ENCODE measurements at places on chromosomes 3 and 15.
A peak's percentile ranks its signal among the peaks of the same experiment; 100 is the strongest.

DNA sequence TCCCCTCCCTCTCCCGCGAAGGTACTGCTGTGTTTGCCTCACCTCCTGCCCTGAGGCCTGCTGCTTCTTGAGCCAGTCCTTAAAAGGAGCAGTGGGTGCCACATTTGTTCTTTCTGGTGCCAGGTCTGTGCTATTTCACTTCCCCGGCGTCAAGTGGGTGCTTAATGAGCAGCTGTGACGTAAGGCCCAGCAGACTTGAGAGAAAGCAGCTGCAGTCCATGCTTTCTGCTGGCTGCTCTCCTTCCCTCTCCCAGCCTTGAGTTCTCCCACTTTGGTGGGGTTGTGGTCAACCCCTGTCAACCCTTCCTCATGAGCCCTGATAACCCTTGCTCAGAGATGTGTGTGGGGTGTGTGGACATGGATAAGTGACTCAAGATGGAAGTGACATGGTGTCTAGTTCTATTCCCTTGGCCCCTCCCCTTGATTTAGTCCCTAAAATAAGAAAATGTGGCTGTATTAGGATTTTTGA is 6.9 kb downstream of the INAFM2 start:
- DNase-seq, result no peak

DNA sequence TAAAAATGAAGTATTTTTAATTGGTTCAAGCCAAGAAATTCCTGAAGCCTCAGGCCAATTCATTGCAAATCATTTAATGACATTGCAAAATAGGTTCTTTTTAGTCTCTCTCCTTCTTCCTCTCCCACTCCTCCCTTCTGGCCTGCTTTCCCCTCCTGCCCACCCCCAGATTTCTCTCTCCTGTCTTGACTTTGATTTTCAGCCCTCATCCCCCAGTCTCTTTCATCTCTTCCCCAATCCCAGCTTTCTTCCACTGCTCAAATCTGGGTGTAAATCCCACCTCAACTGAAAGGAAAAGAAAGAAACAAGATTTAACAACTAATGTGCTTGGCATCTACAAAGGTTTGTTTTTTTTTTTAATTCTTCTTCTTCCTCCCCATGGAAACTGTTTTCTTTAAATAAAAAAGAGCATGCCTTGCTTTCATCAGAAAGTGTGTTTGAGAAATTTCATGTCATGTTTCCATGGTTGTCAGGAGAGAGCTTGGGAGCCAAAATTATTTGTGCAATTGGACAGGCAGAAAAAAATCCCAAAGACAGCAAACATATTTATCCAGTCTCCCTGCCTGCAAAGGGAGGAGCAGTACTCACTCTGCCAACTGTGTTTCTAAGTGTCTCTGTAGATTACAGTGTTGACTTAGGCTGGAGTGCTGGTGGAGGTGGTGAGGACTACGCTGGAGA is 50.4 kb downstream of the BOC start:
- DNase-seq, result no peak

DNA sequence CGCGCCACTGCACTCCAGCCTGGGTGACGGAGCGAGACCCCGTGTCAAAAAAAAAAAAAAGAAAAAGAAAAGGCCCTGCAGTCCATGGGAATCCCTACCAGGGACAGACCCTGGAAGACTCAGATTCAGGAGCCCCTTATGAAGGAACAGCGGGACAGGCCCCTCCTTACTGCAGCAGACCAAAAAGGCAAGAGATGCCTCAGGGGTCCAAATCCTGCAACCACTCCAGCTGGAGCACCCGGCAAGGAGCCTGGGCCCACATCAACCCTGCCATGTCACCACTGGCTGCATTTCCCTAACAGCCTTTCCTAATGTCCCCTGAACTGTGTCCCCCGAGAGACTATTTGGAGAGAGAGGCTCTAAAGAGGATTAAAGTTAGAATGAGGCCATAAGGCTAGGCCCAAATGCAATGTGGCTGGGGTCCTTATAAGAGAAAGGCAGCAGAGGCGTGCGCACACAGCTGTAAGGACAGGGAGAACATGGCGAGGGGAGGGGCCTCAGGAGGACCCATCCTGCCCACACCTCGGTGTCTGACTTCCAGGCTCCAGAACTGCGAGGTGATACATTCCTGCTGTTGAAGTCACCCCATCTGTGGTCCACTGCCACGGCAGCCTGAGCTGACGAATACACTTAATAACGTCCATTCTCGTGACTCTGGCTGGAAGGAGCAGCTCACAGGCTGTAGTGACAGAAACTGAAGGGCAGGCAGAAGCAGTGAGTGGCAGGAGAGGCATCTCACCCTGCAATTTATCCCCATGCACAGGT is 78.1 kb downstream of the ATP10A start:
- DNase-seq, result no peak

GRCh38 chr15:62334536-62334935 is 169.5 kb upstream of the C2CD4B start:
- DNase-seq, result no peak

DNA sequence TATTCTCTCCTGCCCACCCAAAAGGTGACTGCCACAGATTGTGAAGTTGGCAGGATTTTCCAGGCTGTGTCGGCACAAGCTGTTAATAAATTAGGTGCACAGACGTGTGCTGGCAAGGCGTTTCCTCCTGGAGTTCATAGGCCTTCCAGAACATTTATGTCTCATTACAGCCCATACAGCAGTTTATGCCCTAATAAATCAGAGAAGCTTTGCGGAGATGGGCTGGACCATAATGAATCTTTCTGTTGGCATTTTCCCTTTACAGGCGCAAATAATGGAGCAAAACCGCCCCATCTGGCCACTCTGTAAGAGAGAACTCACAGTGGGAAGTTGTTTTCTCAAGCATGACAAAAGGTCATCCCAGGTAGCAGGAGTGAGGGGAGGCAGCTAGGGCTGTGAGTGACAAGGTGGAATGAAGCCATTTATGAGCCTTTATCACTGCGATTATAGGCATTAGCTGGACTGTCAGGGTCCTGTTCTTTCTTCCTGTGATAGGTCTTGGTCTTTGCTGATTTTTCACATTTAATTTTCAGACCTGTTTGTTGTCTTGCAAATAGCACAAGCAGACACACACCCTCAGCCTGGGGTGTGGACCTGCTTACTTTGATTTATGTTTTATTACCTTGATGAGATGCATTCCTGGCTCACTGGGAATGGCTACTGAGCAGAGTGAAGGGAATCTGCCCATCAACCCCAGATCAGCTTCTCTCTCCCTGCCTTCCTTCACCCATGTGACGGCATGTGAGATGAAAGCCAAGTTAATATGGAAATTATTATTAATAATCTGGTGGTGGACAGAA is 257.5 kb downstream of the LRTM1 start:
- DNase-seq, result no peak

- no peak for DNase-seq
Observed at GRCh38 chr3:60045686-60046085, 995.9 kb upstream of the CFAP20DC start.

GRCh38 chr3:195104340-195104739 is 166.6 kb downstream of the XXYLT1 start:
- no peak for DNase-seq

GRCh38 chr3:851098-851790 is 241.6 kb upstream of the CNTN6 start:
- peak; percentile 15 for DNase-seq

- no peak for DNase-seq
Observed at GRCh38 chr3:122314228-122314876, 10.7 kb upstream of the CSTA start.

DNA sequence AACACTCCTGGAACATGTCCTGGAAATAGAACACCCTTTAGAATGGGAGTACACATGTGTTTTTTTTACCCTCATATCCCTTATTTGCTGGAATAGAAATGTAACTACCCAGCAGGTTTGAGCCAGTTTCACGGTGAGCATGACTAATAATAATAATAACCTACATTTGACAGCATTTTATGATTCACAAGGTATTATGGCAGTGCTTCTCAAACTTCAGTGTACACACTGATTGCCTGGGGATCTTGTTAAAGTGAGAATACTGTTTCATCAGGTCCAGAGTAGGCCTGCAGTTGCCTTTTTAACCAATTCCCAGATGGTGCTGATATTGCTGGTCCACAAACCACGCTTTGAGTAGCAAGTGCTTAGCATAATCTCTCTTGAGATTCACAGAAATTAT is 63.9 kb downstream of the NFKBIZ start:
- DNase-seq, result no peak

GRCh38 chr3:124633524-124633923 is 96.7 kb upstream of the UMPS start:
- no peak for DNase-seq

DNA sequence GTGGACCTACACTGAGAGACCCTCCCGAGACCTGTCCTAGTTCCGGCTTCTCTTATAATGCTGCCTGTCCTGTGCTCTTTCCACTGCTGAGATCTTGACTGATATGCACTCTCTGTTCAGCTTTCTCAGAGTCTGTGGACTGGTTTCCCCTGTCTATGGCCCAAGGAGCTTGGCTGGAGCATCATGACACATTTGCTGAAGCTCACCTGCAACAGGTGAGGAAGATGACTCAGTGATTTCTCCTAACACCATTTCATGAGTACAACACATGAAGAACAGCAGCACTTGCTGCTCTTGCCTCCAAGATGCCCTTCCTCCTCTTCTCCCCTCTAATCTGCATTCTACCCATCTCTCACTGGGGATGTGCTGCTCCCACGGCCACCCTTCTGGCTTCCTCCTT is 92.1 kb downstream of the DUT start:
- no peak for DNase-seq

- no peak for DNase-seq
Observed at GRCh38 chr3:146037697-146038096, 123.3 kb downstream of the PLOD2 start.

- DNase-seq, result no peak
Observed at GRCh38 chr3:42472555-42472954, 29.9 kb upstream of the VIPR1 start.

DNA sequence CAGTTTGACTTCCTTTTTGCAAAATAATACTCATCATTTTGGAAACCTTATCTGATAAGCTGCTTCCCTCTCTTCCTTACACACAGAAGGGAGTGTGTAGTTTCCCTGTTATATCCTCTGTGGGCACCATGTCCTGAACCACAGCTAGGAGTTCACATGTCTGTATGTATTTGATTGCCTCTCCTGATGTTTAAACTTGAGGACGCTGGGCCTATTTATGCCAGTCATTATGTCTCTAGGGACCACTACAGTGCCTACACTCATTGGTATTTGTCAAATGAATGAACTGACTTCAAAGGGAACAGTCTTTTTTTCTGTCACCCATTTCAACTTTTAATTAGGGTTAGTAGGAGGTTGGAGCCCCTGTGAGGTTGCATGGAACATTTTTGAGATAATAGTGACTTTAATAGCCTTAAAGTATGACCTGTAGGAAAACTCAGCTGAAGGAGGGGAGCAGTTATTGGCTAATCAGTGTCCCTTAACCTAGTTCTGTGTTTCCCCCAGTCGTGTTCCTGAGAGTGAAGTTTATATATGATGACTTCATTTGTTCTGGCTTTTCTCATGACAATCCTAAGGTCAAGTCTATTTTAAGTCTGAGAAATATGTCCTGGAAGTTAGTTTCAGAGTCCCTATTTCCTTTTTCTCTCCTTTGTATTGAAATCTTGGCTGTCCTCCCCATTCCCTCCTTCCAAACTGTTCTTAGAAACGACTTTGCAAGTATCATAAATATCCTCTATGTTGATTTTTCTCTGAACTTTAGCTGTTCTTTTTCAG is 28.9 kb downstream of the PDE8A start:
- no peak for DNase-seq

- no peak for DNase-seq
Observed at GRCh38 chr3:194995334-194995733, 275.6 kb downstream of the XXYLT1 start.

DNA sequence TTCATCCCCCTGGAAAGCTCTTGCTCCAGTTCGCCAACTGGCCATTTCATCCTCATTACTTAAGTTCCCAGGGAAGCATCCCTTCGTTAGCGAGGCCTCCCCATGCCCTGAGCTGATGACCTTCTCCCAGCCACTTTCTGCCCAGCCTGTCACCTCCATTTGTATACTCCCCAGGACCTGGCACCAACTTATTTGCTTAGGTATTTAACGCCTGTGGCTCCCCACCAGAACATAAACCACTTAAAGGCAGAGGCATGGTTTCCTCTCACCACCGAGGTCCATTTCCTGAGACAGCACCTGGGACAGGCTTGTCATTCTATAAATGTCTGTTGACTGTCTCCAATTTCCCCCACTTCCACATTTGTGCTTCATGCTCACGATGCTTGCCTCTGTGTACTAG is 189.0 kb downstream of the ZNF621 start:
- no peak for DNase-seq

GRCh38 chr15:58724466-58724865 is 25.0 kb downstream of the ADAM10 start:
- peak; percentile 56 for DNase-seq

All from GM13977 (cell line).